ENCODE measurements at places on chromosomes 5 and 9. TPM values are rescaled to one million over a fixed set of nuclear protein-coding genes. Genes with fewer than 3 reads are reported as not detected.

Gene FBN2
- 0.16 TPM for total RNA-seq

Gene CCDC192
- total RNA-seq = not detected

Gene IFNA21
- not detected for total RNA-seq

Gene ZNF483
- total RNA-seq = 21.4 TPM

Gene SPATA31D4
- not detected for total RNA-seq

Gene CORO2A
- total RNA-seq = 13.9 TPM

DNA sequence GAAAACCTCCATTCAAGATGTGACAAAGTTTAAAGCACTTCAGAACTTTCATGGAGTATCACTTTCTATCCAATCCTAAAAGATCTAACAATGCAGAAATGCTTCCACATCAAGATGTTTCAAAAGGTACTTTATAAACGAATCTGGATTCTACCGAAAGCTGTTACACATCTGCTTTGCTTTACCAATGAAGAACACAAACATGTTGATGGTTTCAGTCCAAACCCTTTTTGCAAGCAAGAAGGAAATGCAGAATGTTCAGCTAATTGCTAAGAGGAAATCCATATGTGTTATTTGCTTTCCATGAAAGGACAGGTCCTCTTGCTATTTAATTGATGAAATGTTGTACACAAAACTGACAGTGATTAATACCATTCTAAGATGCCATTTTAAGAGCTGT is 419.6 kb downstream of the EFNA5 start:
- DNase-seq = no peak

- DNase-seq = no peak
Observed at GRCh38 chr9:128102861-128103588, 24.5 kb downstream of the PTGES2 start.

DNA sequence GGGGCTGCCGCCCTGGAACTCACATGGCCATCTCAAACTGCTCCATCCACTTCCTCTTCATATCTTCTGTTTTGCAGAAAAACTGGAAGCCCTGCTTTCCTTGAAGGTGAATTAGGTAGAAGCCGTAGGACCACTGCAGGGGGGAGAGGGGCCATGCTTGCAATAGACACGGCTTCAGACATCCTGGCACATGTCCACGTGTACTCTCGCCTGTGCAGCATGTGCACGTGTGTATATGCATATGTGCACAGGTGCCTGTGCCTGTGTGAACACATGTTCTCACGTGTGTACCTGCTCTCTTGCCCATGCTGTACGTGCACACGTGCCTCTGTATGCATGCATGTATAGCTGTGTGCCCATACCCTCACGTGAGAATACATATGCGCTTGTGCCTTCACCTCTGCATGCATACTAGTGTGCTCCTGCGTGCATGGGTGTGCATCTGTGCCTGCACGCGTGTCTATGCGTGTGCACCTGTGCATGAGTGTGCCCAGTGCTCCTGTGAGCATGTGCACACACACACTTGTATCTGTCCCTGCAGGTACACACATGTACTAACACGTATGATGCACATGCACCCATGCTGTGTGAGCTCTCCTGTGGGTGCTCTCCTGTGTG is 47.7 kb upstream of the SARDH start:
- no peak for DNase-seq

DNA sequence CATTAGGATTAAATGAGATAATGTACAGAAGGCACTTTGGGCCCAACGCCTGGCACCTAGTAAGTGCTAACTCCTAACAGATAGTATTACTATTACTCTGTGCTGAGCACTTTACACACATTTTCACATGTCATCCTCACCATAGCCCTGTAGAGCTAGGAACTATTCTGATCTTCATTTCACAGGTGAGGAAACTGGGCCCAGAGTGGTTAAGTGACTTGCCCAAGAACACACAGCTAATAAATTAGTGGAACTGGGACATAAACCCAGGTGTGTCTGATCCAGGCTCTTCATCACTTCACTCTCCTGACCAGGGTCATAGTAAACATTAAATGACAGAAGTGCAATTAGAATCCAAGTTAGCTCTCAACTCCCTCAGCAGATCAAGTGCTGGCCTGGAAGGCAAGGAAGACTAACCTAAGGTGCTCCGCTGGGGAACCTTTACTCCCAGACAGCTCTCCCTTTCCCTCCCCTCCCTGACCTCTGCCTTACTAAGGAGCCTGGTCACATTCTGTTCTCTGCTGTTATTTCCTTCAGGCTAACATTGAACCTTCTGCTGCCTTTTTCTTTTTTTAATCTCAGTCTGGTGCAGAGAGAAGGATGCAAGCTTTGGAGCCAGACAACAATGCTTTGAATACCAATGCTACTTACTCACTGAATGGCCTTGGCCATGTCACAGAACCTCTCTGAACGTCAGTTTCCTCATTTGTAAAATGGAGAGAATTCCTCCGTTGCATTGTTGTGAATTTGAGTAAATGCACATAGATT is 4.1 kb upstream of the ADRA1B start:
- DNase-seq = no peak

GRCh38 chr9:136327304-136327974 is at the start of gene GPSM1:
GPSM1 (plus strand) TSS chr9:136327539; CDS start chr9:136327696, 157 bp downstream.
- peak; percentile 22 for DNase-seq

DNA sequence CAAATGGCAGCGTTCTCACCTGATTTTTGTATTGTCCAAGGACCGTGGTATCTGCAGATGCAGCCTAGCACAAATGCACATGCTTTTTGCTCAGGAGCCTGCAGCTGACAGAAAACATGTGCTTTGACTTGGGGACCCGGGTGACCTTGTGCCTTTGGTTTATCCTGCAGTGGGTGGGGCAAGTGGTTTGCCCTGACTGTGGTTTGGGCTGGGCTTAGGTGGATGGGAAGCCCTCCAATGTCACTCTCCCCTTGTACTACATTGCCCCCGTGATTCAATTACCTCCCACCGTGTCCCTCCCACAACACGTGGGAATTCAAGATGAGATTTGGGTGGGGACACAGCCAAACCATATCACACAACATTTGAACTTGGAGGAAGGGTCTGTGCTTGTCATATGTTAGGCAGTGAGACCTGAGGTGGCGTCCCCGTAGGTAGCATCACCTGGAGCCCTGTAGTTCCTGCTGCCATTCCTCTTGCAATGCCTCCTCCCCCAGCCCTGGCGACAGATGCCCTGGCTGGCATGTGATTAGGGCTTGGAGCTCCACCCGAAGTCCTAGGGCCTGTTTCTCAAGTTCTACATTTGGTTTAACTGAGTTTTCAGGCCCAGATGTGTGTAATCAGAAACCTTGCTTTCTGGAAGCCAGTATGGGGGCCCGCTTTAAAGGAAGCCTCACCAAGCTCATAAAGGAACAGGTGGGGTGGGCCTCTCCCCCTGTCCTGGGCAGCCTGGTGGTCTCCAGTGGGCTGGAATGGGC is 2.1 kb downstream of the ANKRD33B start:
- peak; percentile 5 for DNase-seq

- DNase-seq = no peak
Observed at GRCh38 chr5:144313147-144313726, 142.6 kb downstream of the KCTD16 start.

DNA sequence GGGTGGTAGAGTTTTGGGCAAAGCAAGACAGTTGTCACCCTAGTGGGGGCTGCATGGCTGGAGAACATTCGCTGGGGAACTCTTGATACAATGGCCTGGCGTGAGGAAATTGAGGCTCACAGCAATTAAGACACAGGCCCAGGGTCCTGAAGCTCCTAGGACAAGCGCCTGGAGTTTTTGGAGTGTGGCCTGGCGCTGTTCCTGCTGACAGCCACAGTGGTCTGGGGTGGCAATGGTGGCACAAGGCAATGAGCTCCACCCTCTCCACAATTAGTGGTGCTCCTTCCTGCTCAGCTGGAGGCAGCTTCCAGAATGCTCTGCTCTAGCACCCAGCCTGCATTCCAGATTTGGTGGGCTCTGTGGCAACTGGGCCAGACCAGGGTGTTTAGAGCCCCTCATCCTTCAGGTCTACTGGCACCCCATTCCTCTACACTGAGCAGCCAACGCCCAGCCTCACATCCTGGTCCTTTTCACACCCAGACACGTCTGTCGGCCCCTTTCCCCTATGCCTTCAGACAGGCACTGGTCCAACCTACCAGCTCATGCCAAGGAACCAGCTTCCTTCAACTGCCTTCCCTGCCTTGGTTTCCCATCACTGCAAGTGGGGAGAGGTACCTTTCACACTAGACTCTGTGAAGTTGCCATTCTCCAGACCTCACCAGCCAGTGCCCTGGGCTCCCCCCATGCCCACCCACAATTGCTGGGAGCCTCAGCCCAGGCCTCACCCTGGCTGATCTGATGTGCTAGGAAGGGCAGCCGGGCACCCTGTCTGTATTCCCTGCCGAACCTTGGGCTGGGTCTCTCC is 138.1 kb upstream of the COL5A1 start:
- no peak for DNase-seq

- DNase-seq = no peak
Observed at GRCh38 chr5:119943148-119943547, 313.8 kb downstream of the FAM170A start.

Data from T-helper 17 cell (primary cell).